T-helper 17 cell (primary cell): ENCODE measurements at places on chromosomes 13 and 19.
A peak's percentile ranks its signal among the peaks of the same experiment; 100 is the strongest.

GRCh38 chr13:74623761-74624160 is 489.6 kb upstream of the KLF12 start:
- DNase-seq = no peak
- H3K27ac ChIP-seq = no peak overlapping the region
- H3K4me3 ChIP-seq = no peak overlapping the region

- peaks cover 23% of the 10 kb centered on the region for H3K4me1 ChIP-seq
- H3K27ac ChIP-seq = no peak overlapping the region
- DNase-seq = no peak
- H3K36me3 ChIP-seq = no peaks in the 10 kb centered on the region
- no peaks in the 10 kb centered on the region for H3K27me3 ChIP-seq
Measured at GRCh38 chr13:50518781-50519201, 324.7 kb downstream of the DLEU7 start.

GRCh38 chr13:48741377-48741776 is 87.6 kb downstream of the CYSLTR2 start:
- peaks cover 2% of the 10 kb centered on the region for H3K4me1 ChIP-seq
- no peak overlapping the region for H3K4me3 ChIP-seq
- DNase-seq = no peak
- no peaks in the 10 kb centered on the region for H3K36me3 ChIP-seq
- H3K27me3 ChIP-seq = peaks cover 15% of the 10 kb centered on the region

- H3K27ac ChIP-seq = no peak overlapping the region
- no peaks in the 10 kb centered on the region for H3K36me3 ChIP-seq
- H3K27me3 ChIP-seq = peaks cover 43% of the 10 kb centered on the region
Measured at GRCh38 chr13:33182729-33183128, 102.8 kb downstream of the STARD13 start.

GRCh38 chr13:55029280-55029679 is 2000.7 kb downstream of the OLFM4 start:
- no peak overlapping the region for H3K4me3 ChIP-seq
- H3K27me3 ChIP-seq = no peaks in the 10 kb centered on the region
- no peaks in the 10 kb centered on the region for H3K36me3 ChIP-seq
- no peaks in the 10 kb centered on the region for H3K4me1 ChIP-seq

DNA sequence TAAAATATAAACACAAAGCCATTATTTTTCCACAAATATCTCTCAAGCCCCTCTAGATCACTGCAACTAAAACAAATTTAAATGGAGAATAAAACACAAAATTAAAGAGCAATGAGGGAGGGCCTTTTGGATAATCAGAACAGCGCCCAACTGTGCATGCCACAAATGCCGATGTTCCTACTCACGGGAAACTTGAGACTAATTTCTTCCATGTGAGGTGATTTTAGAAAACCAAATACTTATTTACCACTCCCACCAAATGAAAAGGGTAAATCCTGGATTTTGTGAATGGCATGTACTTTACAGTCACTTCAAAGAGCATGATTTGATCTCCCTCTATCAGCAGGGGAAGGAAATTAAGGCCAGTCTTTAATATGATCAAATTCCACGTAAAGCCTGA is 74.8 kb downstream of the SLC7A1 start:
- no peak overlapping the region for H3K4me3 ChIP-seq
- H3K4me1 ChIP-seq = peaks cover 3% of the 10 kb centered on the region
- no peak for DNase-seq
- H3K36me3 ChIP-seq = peaks cover 7% of the 10 kb centered on the region
- H3K27me3 ChIP-seq = no peaks in the 10 kb centered on the region

- no peak overlapping the region for H3K4me3 ChIP-seq
- H3K27me3 ChIP-seq = no peaks in the 10 kb centered on the region
- H3K4me1 ChIP-seq = no peaks in the 10 kb centered on the region
- no peak for DNase-seq
- no peak overlapping the region for H3K27ac ChIP-seq
Measured at GRCh38 chr13:51494156-51494555, 41.3 kb upstream of the INTS6 start.

DNA sequence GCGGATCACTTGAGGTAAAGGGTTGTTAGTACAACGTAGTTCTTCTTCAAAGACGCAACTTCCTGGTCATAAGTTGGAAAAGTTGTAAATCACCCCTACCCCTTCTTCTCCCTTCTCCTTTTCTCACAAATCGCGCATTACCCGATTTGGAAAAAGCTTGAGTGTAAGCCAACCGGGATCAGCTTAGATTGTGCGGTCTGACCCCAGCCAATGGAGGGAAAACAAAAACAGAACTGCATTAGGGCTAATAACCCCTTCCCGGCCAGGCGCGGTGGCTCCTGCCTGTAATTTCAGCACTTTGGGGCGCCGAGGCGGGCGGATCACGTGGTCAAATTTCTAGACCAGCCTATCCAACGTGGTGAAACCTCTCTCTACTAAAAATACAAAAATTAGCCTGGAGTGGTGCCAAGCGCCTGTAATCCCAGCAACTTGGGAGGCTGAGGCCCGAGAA is 806 bp downstream of the ZNF90 start:
- H3K27ac ChIP-seq = peak overlapping the region; percentile 72
- no peaks in the 10 kb centered on the region for H3K27me3 ChIP-seq
- H3K4me3 ChIP-seq = peak overlapping the region; percentile 90
- no peaks in the 10 kb centered on the region for H3K36me3 ChIP-seq
- DNase-seq = no peak
- peaks cover 16% of the 10 kb centered on the region for H3K4me1 ChIP-seq

DNA sequence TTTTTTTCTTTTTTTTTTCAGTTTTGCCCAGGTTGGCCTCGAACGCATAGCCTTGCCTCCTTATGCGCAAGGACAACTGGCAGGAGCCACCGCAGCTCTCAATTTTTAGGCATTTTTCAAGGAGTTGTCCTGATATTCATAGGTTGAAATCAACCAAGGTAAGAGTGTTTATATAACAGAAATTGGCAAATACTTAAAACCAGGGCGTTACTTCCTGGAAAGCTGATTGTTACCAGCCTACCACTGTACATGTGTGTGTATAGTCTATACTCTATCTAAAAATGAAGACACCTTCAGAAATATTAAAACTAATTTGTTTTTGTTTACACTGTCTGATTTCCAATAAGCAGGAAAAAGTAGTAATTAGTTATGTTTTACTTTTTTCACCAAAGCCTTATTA is 39.2 kb downstream of the GPC6 start:
- H3K27ac ChIP-seq = no peak overlapping the region
- H3K4me3 ChIP-seq = no peak overlapping the region
- no peaks in the 10 kb centered on the region for H3K36me3 ChIP-seq
- H3K27me3 ChIP-seq = no peaks in the 10 kb centered on the region

- DNase-seq = no peak
- peaks cover 34% of the 10 kb centered on the region for H3K4me1 ChIP-seq
- H3K27ac ChIP-seq = no peak overlapping the region
- peak overlapping the region; percentile 25 for H3K4me3 ChIP-seq
- H3K27me3 ChIP-seq = peaks cover 8% of the 10 kb centered on the region
Measured at GRCh38 chr19:47518139-47518538, 3.3 kb upstream of the NAPA start.

- peaks cover 85% of the 10 kb centered on the region for H3K4me1 ChIP-seq
- DNase-seq = no peak
- H3K36me3 ChIP-seq = peaks cover 11% of the 10 kb centered on the region
- peak overlapping the region; percentile 100 for H3K27ac ChIP-seq
Measured at GRCh38 chr13:99352351-99353245, 45.4 kb upstream of the GPR183 start.

GRCh38 chr19:584240-585001 is 5.3 kb upstream of the HCN2 start:
- H3K27me3 ChIP-seq = no peaks in the 10 kb centered on the region
- peaks cover 2% of the 10 kb centered on the region for H3K4me1 ChIP-seq
- H3K36me3 ChIP-seq = no peaks in the 10 kb centered on the region
- no peak overlapping the region for H3K4me3 ChIP-seq
- peak; percentile 63 for DNase-seq
- no peak overlapping the region for H3K27ac ChIP-seq

- peak overlapping the region; percentile 39 for H3K27ac ChIP-seq
- H3K4me3 ChIP-seq = peak overlapping the region; percentile 22
- DNase-seq = no peak
- no peaks in the 10 kb centered on the region for H3K4me1 ChIP-seq
- peaks cover 7% of the 10 kb centered on the region for H3K36me3 ChIP-seq
- H3K27me3 ChIP-seq = no peaks in the 10 kb centered on the region
Measured at GRCh38 chr19:58059671-58060078, 593 bp downstream of the ZNF135 start.

DNA sequence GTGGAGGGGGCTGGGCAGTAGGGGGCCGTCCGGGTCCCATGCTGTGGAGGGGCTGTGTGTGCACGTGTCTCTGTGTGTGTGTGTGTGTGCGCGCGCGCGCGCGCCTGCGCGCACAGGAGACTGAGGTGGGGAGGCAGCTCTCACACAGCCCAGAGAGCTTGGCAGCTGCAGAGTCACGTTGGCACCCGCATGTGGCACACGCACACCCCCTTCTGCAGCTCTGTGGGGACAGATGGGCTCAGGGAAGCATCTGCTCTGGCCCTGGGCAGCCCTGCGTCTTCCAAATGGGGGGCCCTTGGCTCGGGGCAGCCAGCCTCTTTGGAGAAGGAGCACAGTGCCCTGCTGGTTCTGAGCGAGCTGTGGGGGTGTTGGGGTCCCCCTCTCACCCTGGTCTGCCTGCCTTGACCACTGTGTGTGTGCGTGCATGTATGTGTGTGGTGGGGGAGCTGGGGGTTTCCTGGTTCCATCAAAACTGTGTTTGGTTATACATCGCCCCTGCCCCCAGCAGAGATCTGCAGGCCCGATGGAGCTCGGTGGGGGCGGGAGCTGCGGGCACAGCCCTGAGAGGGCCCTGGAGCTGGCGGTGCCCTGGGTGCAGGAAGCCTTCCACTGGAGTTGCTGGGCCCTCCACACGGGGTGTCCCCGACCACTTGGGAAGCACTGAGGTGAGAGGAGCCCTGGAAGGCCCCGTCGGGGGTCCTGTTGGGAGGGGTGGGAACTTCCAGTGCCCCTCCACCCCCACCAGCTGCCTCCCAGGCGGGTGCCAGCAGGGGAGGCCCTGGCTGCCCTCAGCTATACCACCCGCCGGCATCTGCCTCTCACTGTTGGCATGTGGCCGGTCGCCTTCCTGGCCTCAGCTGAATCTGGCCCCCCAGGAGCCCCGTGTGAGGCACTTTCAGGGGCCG is 67.1 kb downstream of the KDM4B start:
- peaks cover 5% of the 10 kb centered on the region for H3K36me3 ChIP-seq
- peaks cover 4% of the 10 kb centered on the region for H3K4me1 ChIP-seq
- no peak overlapping the region for H3K27ac ChIP-seq
- no peak for DNase-seq
- no peaks in the 10 kb centered on the region for H3K27me3 ChIP-seq
- no peak overlapping the region for H3K4me3 ChIP-seq

DNA sequence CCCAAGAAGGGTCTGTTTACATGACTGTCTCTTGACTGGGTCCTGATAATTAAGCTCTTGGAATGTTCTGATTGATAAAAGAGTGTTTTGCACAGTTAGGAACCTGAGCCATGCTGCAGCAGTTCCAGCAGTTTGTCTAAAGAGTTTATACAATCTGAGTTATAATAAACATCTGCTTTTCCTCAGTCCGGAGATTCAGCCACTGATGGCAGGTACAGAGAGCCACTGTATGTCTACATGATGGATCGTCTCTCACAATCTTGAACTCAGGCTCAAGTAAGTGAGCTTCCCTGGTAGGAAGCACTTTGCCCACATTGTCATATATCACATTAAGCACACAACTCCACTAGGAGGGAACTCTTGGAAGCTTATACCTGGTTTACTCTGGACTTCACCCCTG is 84.3 kb downstream of the UGGT2 start:
- no peak overlapping the region for H3K4me3 ChIP-seq
- H3K4me1 ChIP-seq = no peaks in the 10 kb centered on the region
- no peak for DNase-seq
- H3K36me3 ChIP-seq = no peaks in the 10 kb centered on the region

GRCh38 chr13:73603646-73604045 is 530.6 kb downstream of the KLF12 start:
- H3K27ac ChIP-seq = no peak overlapping the region
- no peak overlapping the region for H3K4me3 ChIP-seq
- H3K4me1 ChIP-seq = peaks cover 2% of the 10 kb centered on the region
- H3K36me3 ChIP-seq = no peaks in the 10 kb centered on the region

DNA sequence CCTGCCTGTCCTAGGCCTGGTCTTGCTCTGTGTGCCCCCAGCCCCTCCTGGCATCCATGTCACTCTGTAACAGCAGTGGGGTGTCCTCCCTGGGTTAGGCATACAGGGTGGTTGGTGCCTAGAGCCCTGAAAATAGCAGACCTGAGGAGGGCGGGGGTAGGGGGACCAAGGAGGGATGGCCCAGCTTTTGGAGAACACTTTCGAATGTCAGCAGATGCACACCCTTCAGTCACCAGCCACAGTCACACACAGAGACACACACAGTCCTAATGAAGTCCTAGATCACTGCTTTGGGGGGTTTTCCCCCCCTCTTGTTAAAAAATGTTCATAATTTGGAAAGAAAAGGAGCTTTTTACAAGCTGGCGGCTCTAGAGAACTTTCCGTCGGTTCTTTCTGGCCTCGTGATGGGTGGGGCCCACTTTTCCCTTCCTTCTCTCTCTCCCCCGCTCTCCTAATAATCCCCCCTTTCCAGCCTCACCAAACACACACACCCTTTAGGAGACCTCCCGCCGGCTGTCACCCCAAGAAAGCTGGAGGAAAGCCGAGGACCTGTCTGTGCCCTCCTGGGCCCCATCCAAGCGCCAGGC is 47.9 kb downstream of the LYL1 start:
- H3K4me1 ChIP-seq = peaks cover 6% of the 10 kb centered on the region
- H3K4me3 ChIP-seq = no peak overlapping the region
- peaks cover 40% of the 10 kb centered on the region for H3K27me3 ChIP-seq
- H3K27ac ChIP-seq = no peak overlapping the region
- DNase-seq = no peak
- peaks cover 2% of the 10 kb centered on the region for H3K36me3 ChIP-seq

DNA sequence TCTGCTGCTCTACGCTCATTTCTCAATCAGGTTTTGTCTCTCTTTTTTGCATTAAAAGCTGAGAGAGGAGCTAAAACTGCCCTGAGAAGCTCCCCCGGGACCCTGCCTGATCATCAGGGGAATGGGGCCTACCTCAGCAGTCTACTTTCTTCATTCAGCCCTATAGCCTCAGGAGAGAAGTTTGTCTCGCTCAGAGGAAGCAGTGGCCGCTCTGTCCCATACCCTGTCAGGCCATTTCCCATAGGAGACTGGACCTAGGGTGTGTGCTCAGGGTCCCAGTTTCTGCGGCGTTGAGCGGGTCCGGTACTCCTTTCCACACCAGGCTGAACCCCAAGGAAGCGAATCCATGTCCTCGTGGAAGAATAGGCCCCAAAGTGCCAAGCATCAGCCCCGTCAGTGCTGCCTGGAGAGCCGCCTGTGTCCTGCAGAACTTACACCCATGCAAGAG is 21.7 kb downstream of the UBE2L5 start:
- no peaks in the 10 kb centered on the region for H3K27me3 ChIP-seq
- no peak for DNase-seq
- H3K4me1 ChIP-seq = peaks cover 4% of the 10 kb centered on the region
- H3K27ac ChIP-seq = no peak overlapping the region
- H3K36me3 ChIP-seq = peaks cover 2% of the 10 kb centered on the region
